ENCODE measurements at places on chromosomes 2 and 18.

DNA sequence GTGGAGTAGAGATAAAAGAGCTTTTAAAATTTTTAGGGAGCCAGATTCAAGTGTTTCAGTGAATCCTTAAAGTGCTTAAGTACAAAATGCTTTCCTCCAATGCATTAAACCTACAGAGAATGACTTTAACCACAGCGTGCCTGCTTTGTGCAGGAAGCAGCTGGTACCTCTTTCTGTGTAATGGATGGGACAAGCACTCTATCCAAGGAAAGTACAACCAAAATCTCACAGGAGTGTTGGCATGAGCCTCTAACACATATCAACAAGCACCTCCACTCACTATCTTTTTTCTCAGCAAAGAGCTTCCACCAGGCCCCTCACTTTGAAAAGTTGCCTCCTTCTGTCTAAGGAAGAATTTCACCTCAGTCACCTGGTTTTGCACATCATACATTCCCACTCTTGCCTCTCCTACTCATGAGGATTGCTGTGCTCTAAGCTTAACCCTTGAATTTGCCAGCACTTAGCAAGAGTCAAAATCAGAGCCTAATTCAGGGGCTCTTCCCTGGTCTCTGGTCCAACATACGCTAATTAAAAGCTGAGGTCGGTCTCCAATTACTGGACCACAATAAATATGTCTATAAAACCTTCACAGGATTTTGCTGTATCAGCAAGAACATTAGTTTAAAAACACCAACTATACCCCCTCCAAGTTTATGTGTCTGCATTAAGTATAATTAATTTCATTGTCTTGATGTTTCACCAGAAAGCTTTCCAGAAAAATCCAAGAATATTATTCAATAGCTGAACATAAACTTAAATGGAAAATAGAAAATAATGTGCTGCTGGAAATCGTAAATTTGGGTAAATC lies 68.9 kb downstream of the ZNF521 start:
- no peak for DNase-seq

DNA sequence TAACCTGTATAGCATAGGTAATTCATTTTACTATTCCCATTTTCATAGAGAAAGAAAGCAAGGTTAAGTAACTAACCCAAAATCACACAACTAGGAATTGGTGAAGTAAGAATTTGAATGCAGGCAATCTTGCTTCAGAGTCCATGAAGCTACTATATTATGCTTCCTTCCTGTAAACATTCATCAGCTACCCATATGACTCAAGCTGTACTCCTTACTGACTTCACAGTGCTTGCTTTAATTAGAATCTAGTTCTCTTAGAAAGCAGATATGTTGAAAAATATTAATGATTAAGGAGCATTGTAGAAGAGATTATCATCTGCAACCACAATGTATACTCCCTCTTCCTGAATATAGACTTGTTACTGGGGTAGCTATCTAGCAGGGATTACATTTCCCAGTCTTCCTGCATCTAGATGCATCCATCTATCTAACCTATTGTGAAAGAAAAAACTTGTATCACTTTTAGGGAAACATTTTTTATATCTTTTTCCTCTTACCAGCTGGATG lies 961.6 kb upstream of the CHAC2 start:
- no peak for DNase-seq

DNA sequence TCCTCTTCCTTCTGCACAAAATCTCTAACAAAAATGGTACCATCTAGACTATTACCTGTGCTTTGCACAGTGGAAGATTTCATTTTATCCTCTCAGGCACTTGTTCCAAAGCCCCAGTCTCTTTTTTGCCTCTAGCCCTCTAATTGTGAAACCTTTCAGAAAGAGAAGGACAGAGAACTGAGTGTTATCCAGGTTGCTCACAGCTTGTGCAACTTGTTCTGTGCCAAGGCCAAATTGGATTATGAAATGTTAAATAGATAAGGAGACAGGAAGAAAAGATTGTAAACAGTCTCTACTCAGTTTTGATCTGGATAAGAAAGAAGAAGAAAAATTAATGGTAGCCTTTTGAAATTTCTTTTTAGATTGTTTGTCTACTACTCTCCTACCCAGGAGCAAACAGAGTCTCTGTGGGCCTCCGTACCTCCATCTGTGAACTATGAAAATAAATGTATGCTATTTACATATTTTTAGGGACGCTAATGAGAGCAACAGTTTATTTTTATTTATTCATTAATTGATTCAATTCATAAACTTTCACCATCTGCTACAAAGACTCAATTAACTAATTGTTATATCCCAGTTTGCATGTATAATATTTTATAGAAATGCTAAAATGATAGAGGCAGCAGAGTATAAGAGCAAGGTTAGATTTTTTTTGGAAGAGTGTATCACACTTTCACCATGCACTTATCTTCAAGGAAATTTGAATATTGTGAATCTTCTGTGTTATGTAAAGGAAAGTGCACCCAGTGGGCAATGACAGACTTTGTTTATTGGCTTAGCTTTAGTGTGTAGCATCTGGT lies 339.0 kb upstream of the ETAA1 start:
- no peak for DNase-seq

GRCh38 chr18:54433857-54434256 lies 76.2 kb downstream of the C18orf54 start:
- no peak for DNase-seq

DNA sequence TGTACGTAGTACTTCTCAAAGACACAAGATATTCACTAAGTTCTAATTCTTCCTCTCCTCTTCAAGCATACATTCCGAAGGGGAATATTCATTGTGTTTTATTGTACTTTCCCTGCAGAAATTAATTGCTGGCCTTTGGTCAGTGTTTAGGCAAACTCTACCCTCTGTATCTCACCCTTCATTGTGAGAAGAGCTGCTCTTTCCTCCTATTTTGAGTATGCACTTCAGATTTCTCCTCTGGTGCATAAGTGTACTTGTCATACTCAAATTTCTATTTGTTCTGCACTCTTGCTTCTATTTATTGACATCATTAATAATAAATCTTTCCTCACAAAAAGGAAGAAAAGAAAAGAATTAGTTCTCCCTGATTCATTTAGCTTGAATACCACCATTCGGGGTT lies 485.4 kb upstream of the SLC8A1 start:
- DNase-seq, result no peak

GRCh38 chr18:76126327-76126726 lies 368.7 kb downstream of the ZNF516 start:
- peak; percentile 59 for DNase-seq

- DNase-seq, result no peak
These were observed 370.4 kb downstream of the CLIP4 start for GRCh38 chr2:29485631-29486030.

DNA sequence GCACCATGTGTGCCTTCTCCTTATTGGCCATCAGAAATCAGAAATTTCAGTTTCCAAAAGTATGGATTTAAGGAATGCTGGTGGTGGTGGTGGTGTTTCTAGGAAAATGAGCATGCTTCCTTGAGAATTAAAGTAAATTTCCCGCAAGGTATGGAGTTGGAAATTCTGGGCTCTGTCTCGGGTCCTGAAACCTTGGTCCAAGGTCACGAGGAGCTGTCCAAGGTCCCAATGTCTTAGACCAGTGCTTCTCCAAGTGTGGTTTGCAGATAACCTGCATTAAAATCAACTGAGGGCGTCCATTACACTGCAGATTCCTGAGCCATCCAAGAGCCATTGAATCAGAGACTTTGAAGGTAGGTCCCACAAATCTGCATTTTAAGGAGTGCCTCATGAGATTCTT lies 210.9 kb upstream of the PKDCC start:
- DNase-seq, result peak; percentile 69

GRCh38 chr2:3302751-3303582 lies 74.7 kb downstream of the EIPR1 start:
- DNase-seq, result no peak

DNA sequence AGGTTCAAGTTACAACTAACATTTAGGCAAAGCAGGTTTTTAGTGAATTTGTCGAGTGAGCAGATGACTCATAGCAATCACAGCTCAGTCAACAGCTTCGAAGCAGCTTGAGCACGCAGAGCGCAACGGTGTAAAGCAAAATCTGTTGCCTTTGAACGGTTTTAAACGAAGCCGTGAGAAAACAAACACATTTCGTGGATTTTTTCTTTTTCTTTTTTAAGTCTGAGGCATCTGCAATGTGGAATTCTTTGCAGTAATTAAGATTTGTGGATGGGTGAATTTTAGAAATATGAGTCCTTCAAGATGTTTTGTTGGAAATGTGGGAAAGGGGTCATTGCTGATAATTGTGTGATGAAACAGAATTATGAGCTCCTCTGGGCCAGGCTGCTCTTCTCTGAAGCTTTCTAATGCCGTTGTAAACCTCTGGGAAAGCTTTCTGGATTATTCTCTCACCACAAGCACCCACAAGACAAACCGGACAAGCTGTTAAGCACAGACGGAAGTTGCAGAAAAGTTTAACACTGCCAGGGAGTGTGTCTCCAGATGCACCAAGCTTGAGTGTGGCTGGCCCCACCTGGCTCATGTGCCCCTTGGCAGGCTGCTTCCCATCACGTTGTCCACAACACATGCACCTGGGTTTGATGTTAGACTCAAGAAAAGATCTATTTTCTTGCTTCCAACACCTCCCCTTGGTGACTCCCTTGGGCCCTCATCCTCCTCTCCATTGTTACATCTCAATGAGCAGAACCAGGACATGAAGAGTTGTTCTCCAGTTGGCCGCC lies 224.7 kb downstream of the ACKR3 start:
- no peak for DNase-seq

- DNase-seq, result no peak
These were observed 639.9 kb downstream of the LRP1B start for GRCh38 chr2:141490886-141491285.

- DNase-seq, result no peak
These were observed 108.0 kb upstream of the ALKAL2 start for GRCh38 chr2:395886-396285.

DNA sequence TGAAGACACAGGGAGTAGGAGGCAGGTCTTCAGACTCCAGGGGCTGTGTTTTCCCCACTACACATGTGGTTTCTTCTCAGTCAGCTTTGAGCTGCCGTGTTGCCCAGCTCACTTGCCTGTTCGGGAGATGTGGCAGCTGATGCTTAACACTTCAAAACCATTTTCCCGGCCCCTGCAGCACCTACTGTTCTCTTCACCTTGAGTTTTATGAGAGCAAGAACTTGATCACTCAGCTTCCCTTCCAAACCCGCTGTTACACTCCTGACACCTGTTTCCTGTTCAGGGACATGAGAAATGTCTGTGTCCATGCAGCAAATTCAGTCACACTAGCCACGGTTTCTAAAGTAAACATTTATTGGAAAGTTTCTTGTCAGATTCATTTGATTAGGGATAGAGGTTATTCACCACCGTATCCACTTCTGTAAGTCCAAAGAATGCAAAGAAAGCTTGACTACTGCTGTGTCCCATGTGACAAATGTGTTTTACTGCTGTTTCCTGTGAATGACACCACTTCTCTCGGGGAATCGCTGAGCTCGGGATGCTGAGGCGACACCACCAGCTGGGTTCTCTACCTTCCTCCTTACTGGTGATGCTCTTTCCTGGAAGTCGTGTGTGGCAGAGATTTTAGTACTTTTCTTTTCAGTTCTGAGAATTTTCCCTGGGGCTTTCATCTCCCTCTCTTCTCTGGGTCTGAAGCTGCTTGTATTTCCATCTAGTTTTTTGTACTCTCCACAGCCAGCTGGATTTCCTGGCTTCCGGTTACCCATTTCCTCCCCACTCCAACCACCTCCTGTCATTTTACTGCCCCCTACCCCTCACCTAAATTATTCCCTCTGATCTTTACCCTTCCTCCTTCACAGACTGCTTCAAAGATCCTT lies 91.7 kb downstream of the KLF7 start:
- no peak for DNase-seq

DNA sequence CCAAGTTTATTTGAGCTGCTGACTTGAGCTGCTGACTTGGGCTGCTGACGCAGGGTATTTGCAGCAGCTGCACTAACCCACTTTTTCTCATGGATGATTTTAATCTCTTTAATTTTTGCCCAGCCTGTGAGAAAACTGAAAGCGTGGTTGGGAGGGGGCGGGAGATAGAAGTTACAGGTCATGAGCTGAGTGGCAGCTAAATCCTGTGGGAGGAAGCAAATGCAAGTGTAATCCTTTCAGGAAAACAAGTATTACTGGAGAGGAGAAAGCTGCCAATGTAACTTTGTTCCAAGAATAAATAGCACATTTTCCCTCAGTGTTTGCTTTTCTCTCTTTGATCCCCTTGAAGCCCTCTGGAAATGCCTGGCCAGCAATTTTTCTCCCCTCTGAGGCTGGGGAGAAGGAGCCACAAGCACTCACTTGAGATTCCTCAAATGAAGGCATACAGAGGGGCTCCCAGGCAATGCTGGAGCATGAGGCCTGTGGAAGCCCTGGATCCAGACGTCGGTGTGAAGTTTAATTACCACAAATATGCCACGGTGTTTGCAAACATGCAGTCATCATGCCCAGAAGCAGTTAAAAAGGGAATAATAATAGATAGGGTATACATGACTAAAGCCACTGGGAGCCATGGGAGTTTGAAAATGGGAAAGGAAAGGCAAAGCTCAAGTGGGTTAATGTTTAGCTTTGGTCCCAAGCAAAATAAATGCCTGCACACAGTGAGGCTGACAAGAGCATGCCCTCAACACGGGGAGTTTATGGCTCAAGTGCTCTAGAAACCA lies 10.4 kb upstream of the EVA1A start:
- no peak for DNase-seq

GRCh38 chr2:33015421-33016142 lies 68.8 kb downstream of the LTBP1 start:
- DNase-seq, result no peak

GRCh38 chr2:84257831-84258230 lies 201.2 kb downstream of the SUCLG1 start:
- no peak for DNase-seq

DNA sequence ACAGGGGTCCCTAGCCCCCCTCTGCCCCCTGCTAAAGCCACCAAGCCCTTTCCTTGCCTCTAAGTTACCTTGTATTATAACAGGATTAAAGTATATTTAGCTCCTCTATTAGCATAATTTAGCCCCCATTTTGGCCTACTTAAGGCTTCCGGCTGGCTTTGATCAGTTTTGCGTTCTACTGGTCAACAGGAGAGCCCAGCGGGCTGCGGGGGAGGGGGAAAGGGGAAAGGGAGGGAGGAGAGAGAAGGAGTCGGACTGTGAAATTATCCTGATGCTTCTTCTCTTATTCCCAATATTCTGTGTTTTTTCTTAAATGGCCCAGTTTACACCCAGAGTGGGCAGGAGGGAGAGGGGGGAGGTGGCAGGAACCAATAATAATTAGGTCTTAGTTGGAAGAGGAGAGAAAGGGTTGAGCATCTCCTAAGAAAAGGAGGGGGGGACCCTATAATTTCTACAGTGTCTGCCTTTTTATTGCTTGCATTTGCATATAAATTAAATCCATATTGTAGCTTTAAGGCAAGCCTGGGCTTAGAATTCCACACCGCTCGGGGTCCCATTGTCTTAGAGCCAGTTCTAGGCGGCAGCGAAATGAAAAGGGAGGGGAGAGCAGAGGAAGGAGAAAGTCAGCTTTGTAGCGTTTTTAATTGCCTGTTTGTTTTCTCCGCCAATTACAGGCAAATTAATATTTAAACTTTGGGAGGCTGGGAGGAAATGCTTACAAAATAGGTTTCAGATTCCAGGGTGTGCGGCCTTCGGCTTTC lies 39.6 kb downstream of the EN1 start:
- peak; percentile 56 for DNase-seq

DNA sequence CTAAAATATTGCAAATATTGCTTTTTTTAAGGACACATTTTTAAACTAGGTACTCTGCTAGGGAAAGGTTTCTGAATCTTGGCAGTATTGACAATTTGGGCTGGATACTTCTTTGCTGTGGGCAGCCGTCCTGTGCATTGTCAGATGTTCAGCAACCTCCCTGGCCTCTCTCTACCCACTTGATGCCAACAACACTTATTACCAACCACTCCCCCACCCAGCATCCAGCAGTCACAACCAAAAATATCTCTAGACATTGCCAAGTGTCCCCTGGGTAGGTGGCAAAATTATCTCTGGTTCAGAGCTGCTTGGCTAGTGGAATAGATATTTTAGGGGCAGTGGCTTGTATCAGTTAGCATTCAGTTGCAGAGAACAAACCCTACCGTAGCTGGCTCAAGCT lies 114.3 kb upstream of the PNPT1 start:
- no peak for DNase-seq

Measured in ecto neural progenitor cell (in vitro differentiated cells).